ENCODE measurements at places on chromosomes 4 and X. TPM values are rescaled to one million over a fixed set of nuclear protein-coding genes. Genes with fewer than 3 reads are reported as not detected.
A peak's percentile ranks its signal among the peaks of the same experiment; 100 is the strongest.

DNA sequence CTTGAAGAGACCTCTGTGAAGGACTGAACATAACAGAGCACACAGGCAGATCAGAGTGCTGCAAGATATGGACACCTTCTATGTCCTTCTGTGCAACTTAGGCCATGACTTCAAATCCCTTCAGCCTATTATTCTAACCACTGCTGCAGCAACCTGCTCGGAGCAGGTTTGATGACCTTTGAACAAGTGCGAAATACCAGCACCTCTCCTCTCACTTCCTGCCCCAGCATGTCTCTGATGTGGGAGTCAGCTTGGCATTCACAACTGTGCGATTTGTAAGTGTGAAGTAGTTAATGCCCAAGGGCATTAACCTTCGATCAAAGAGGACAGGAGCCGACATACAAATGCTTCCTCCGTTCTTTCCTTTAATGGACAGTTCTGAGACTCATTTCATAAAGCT is 1.6 kb upstream of the EXOC1 start:
- DNase-seq, result no peak

Gene TENM3
- 110 TPM for total RNA-seq

DNA sequence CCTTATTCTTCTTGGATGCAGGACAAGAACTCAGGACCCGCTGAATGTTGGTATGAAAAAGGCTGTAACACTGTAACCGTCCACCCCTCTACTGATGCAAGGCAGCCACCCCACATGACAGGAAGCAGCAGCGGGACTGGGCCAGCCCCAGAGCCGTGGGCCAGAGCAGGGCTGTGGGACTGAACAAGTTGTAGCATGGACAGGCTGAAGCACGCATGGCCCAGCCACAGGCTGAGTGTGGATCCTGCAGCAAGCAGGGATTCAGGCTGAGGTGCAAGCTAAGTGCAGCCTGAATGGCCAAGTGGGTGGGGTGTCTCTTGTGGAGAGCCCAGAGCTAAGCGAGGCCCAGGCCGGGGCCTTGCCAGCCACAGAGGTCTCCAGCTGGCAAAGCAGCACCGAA is 632.2 kb downstream of the SPOCK3 start:
- DNase-seq, result no peak

DNA sequence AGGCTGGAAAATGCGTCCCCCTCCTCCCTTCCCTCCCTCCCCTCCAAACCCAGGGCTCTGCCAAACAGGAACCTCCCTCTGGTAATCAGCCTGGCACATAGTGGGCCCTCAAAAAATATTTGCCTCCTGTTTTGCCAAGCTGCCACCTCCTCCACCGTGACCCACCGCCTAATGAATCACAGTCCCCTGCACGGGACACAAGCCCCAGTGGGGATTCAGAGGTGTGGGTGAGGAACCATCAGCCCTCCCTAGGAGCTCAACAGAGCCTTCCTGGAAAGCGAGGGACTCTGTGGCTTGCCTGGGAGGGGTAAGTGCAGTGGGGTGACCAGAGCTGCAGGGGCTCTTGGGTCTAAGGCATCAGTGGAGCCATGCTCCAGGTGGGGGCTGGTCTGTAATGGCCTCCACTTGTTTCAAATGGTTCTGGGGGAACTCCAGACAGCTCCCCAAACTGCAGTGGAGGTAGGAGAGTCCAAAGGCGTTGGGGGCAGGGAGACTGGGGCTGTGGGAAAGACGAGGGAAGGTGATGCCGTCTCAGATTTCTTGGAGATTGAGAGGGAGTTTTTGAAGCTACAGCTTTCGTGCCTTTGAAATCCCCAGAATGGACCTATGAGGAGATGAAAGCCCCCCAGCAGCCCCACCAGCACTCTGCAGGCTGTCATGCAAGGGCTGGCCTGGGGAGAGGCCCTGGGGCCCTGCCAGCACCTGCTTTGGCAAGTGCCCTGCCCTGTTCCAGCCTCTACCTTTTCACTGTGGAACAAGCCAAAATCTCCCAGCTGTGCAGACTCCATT is 1.0 kb upstream of the PPP2R2C start:
- no peak for DNase-seq

Gene SYTL4
- total RNA-seq, result 2.0 TPM

DNA sequence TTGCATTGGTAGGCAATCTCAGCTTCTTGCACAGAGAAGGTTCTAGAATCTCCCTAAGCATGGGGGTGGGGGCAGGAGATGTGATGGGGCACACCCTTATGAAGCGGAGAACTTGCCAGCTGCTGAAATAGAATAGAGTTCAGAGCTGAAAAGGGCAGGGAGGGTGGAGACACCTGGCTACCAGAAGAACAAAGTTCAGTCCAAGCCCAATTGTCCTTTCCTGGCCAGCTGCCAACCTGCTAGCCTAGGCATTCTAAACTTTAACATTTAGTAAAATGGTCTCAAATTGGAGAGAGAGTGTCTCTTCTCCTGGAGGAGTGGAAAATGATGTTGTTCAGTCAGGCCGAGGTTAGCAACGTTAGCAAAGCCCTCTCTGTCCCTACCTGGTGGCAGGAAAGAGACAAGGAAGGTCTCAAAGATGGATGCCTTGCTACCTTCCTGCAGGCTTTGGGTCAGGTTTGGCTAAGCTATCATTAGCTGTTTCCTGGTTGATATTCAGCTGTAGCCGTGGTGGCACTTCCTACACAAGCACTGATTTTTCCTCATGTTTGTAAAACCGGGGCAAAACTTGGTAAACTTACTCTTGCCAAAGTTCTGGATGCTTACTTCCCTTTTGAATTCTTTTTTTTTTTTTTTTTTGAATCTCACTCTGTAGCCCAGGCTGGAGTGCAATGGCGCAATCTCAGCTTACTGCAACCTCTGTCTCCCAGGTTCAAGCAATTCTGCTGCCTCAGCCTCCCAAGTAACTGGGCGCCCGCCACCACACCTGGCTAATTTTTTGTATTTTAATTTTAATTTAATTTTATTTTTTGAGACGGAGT is 34.7 kb upstream of the NYX start:
- no peak for DNase-seq

DNA sequence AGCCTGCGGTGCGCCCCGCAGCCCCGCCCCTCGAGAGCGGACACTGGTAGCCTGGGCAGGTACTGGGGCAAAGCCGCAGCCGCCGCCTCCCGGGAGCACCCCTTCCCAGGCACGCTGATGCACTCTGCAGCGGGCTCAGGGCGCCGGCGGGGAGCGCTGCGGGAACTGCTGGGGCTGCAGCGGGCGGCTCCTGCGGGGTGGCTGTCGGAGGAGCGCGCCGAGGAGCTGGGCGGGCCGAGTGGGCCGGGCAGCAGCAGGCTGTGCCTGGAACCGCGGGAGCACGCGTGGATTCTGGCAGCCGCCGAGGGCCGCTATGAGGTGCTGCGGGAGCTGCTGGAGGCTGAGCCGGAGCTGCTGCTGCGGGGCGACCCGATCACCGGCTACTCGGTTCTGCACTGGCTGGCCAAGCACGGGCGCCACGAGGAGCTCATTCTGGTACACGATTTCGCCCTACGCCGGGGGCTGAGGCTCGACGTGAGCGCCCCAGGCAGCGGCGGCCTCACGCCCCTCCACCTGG is 401 bp downstream of the SOWAHD start:
- no peak for DNase-seq

GRCh38 chr4:153757407-153757806 is 2.4 kb downstream of the RNF175 start:
- peak; percentile 25 for DNase-seq

Gene CORIN
- 0.25 TPM for total RNA-seq

Gene RAI2
- 0.87 TPM for total RNA-seq

GRCh38 chr4:131258361-131258760 is 1890.7 kb upstream of the PCDH10 start:
- DNase-seq, result no peak

DNA sequence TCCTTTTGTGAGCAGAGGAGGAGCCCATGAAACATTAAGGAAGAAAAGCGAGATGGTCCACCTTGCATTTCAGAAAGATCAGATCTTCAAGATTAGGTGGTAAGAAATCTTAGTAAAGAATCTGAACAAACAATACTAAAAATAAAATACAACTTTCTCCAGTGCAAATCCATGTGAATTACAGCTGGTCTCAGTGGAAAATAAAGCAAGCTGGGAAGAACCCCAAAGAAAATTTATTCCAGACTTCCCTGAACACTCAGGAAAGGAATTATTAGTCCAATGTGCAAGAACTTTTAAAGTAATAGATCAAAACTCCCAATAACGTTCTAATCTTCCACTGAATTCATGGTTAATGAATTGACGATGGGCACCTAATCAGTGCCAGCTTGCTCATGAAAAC is 37.3 kb upstream of the C1QTNF7 start:
- no peak for DNase-seq

Gene TBC1D8B
- 2.9 TPM for total RNA-seq

- no peak for DNase-seq
Observed at GRCh38 chr4:98728871-98729270, 70.5 kb upstream of the TSPAN5 start.

- DNase-seq, result peak; percentile 92
Observed at GRCh38 chr4:188986271-188986689, 847.0 kb downstream of the TRIML1 start.

GRCh38 chrX:23742174-23742696 is 841 bp downstream of the ACOT9 start:
- peak; percentile 81 for DNase-seq

- DNase-seq, result peak; percentile 8
Observed at GRCh38 chrX:32483534-32484136, 727.7 kb downstream of the DMD start.

All from H4 (cell line).